HFFc6 (cell line): ENCODE measurements at places on chromosomes 4 and X. TPM values are rescaled to one million over a fixed set of nuclear protein-coding genes. Genes with fewer than 3 reads are reported as not detected.

CHRDL1 gene
- total RNA-seq: 0.61 to 2.6 TPM (median 0.66 TPM) in 3 replicates

DNA sequence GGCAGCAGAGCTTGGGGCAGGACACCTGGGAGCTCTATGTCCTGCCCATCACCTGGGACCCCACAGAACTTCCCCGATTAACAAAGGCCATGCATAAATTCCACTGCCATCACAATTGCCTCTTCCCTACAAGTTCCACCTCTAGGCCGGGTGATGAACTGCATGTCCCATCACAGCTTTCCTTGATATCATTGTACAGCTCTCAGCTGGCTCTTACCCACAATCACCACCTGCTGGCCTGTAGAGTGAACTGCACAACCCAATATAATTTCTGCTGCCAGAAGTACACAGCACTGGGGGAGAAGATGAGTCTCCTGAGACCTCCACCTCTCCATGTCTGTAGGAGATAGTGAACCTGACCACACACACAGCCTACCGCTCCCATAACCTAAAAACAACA, 285.0 kb upstream of the AADAT start:
- no peaks in the 10 kb centered on the region for H3K36me3 ChIP-seq
- no peak overlapping the region for H3K4me3 ChIP-seq
- no peaks in the 10 kb centered on the region; the same call in 1 of the 2 replicates for H3K27me3 ChIP-seq
- H3K4me1 ChIP-seq: no peaks in the 10 kb centered on the region
- DNase-seq: no peak

DNA sequence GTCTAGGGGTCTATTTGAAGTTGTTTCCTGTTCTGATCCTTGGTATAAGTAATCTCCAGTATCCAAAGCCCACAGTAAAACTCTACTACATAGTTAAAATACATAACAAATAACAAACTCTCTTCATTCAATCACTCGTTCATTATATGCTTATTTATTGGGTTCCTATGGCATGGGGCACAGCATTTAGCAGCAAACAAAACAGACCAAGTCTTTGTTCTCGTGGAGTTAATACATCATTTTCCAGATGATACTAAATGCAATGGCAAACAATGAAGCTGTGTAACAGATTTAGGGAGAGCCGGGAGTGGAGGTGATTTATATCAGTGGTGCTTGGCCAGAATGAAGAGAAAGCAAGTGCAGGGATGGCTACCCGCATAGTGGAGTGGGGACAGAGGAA, 36.6 kb upstream of the SPARCL1 start:
- DNase-seq: no peak
- H3K27ac ChIP-seq: no peak overlapping the region
- H3K4me1 ChIP-seq: no peaks in the 10 kb centered on the region
- no peaks in the 10 kb centered on the region for H3K36me3 ChIP-seq

DNA sequence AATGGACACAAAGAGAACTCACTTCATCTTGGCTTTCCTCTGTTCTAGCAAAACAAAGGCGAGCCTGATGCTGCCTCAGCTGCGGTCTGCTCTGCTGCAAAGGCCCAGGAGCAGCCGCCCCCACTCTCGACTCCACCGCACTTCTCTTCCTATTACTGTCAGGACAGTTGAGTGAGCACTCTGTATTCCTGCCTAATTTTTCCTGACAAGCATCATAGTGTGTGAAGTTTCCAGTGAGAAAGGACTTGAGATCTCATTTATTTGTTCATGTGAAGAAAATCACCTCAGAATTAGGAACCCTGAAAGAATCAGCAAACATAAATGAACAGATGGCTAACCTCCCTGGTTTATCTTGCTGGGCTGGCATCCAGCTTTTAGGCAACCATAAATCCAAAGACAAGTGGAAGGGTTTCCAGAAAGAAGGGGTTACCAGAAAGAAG, 15.6 kb downstream of the SCARB2 start:
- peak overlapping the region; percentile 47; the same call in 1 of the 2 replicates for H3K4me3 ChIP-seq
- DNase-seq: no peak
- peak overlapping the region; percentile 79 for H3K27ac ChIP-seq
- peaks cover 79% of the 10 kb centered on the region for H3K4me1 ChIP-seq
- H3K36me3 ChIP-seq: peaks cover 27% of the 10 kb centered on the region

GRCh38 chr4:87938746-87939145, 36.8 kb upstream of the SPP1 start:
- no peaks in the 10 kb centered on the region for H3K4me1 ChIP-seq
- no peaks in the 10 kb centered on the region for H3K36me3 ChIP-seq

DNA sequence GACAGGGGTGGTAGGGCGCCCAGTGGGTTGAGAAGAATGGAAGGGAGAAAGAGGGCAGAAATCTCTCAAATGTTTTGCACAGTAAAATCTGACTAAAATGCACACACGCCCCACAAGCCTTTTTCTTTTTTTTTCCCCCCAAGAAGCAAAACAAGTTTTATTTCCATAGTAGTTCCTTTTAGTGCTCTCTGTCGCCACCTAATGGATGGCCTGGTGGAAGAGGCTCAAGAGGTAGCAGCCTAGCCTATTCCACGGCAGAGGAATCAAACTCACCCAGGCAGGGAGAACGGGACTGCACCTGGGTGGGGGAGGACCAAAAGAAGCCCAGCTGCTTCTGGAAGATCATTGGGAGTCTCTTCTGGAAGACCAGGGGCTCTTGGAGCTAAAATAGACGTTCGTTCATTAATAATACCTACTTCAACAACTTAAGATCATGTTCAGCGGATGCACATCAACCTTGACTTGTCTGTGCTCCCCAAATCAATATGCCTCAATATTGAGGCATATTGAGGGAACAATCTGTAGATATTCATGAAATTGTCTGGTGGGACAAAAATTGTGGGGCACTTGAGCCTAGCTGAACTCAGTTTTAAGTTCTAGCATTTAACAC, 31.6 kb upstream of the IRAK1 start:
- H3K36me3 ChIP-seq: peaks cover 6% of the 10 kb centered on the region
- no peaks in the 10 kb centered on the region; the same call in none of the 2 replicates for H3K27me3 ChIP-seq
- peak overlapping the region; percentile 42; the same call in 1 of the 2 replicates for H3K27ac ChIP-seq
- H3K4me1 ChIP-seq: peaks cover 31% of the 10 kb centered on the region

GRCh38 chrX:140756941-140757340, 47.4 kb downstream of the LINC00632 start:
- H3K36me3 ChIP-seq: no peaks in the 10 kb centered on the region
- H3K27me3 ChIP-seq: peaks cover 1% of the 10 kb centered on the region
- H3K4me1 ChIP-seq: peaks cover 3% of the 10 kb centered on the region; the same call in 1 of the 2 replicates
- no peak overlapping the region for H3K27ac ChIP-seq

- H3K36me3 ChIP-seq: 0 out of 2 replicates have a peak, but pooled peaks cover 3% of the 10 kb centered on the region
- H3K4me3 ChIP-seq: no peak overlapping the region
- H3K27ac ChIP-seq: no peak overlapping the region
- peaks cover 54% of the 10 kb centered on the region for H3K27me3 ChIP-seq
These were observed 31.7 kb downstream of the RNF212 start for GRCh38 chr4:1081689-1082040.

DNA sequence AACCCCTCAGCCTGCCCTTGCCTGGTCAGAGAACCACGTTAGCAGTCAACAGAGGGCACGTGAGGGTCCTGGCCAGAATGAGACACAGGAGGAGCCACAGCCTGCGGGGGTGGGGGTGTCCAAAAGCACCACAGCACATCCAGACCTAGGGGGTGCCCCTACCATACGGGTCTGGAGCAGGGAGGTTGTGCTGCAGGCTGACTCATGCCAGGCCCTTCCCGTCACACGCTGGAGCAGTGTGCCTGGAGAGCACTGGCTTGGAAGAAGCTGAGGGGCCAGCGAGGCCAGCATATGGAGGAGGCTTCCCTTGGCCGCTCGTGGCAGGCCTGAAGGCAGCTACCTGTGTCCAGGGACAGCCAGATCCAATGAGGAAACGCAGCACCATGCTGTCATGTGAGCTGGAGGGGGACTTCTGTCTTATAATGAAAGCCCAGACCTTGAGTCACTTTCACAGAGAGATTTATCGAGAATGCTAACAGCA, 1.5 kb upstream of the IRAK1 start:
- H3K27ac ChIP-seq: peak overlapping the region; percentile 96
- peaks cover 2% of the 10 kb centered on the region for H3K27me3 ChIP-seq
- no peak overlapping the region for H3K4me3 ChIP-seq
- H3K4me1 ChIP-seq: peaks cover 20% of the 10 kb centered on the region
